ENCODE measurements at places on chromosomes 3 and 15.
A peak's percentile ranks its signal among the peaks of the same experiment; 100 is the strongest.

- DNase-seq, result no peak
Observed at GRCh38 chr15:78415284-78415683, 22.7 kb upstream of the IREB2 start.

- no peak for DNase-seq
Observed at GRCh38 chr15:48643206-48643605, 2.3 kb downstream of the FBN1 start.

- no peak for DNase-seq
Observed at GRCh38 chr3:133965906-133966305, 63.8 kb downstream of the SLCO2A1 start.

- DNase-seq, result no peak
Observed at GRCh38 chr3:67635257-67635656, 19.2 kb downstream of the SUCLG2 start.

DNA sequence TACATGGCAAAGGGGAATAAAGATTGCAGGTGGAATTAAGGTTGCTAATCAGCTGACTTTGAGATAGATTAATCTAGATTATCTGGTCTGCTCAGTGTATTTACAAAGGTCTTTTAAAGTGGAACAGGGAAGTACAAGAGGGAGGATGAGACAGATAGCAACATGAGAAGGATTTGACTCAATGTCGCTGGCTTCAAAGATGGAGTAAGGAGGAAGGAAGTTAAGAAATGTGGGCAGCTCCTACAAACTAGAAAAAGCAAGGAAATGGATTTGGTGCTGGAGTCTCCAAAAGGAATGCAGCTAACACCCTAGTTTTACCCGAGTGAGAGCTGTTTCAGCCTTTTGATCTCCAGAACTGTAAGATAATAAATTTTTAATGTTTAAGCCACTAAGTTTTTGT lies 180.7 kb upstream of the TTC14 start:
- DNase-seq, result no peak

GRCh38 chr15:58233341-58233740 lies 95.2 kb downstream of the AQP9 start:
- no peak for DNase-seq

GRCh38 chr15:91853511-91853947 lies at the start of gene SLCO3A1:
Gene SLCO3A1, plus strand, starts transcription at chr15:91853708.
- peak; percentile 78 for DNase-seq
